GM18507 (cell line): ENCODE measurements at places on chromosomes 16 and 17.

DNA sequence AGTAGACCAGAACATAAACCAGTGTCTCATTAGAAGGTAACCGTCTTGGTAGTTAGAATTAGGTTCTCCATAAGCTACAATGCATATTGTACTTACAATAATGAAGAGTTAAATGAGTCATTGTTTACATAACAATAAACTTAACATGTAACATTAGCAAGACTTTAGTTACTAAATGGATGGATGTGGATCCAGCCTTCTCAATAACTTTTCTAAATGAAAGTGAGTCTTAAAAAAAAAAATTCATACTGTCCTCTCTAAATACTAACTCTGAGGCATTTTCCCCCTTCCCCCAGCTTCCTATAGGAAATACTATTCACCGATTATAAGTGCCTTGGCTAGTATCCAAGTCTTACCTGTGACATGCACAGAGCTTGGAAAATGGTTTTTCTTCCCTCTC lies 155.3 kb downstream of the CYB561 start:
- DNase-seq: no peak

DNA sequence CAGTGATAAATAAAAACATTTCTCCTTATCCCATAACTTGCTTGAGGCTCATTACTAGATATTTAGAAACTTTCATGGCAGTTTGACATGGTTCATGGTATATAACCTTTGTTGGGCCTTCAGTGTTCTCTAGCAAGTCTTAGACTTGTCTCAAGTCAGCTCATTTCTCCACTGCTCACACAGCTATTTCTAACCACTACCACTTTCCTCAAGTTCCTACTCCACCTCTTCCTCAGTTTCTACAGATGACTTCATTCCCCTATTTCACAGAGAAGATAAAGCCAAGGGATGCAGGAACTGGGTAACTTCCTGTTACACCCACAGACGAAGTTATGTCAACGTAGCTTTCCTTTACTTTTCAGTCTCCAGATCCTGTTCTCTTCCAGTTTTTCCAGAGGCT lies 23.2 kb downstream of the NLK start:
- no peak for DNase-seq

- no peak for DNase-seq
These were observed 10.0 kb upstream of the ZFP3 start for GRCh38 chr17:5068236-5068635.

DNA sequence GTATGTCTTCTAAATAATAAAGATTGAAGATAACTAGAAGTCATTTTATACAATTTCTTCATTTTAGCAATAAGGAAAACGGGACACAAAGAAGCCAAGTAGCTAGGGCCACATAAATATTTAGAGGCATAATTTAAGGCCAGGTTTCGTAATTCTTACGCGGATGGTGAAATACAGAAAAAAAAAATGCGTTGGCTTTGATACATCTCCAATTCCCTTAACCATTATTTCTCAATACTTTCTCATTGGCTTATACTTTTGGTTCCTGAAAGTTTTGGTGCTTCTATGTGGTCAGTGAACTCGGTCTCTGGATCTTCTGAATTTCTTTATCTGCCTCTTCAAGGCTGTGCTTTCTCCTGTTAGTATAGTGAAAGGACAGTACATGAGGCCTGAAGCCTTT lies 888.1 kb downstream of the KCNJ2 start:
- no peak for DNase-seq

- DNase-seq: no peak
These were observed at the start of gene WNT9B for GRCh38 chr17:46851029-46851741. WNT9B (plus strand) TSS chr17:46851583; CDS start chr17:46851639, 56 bp downstream.

DNA sequence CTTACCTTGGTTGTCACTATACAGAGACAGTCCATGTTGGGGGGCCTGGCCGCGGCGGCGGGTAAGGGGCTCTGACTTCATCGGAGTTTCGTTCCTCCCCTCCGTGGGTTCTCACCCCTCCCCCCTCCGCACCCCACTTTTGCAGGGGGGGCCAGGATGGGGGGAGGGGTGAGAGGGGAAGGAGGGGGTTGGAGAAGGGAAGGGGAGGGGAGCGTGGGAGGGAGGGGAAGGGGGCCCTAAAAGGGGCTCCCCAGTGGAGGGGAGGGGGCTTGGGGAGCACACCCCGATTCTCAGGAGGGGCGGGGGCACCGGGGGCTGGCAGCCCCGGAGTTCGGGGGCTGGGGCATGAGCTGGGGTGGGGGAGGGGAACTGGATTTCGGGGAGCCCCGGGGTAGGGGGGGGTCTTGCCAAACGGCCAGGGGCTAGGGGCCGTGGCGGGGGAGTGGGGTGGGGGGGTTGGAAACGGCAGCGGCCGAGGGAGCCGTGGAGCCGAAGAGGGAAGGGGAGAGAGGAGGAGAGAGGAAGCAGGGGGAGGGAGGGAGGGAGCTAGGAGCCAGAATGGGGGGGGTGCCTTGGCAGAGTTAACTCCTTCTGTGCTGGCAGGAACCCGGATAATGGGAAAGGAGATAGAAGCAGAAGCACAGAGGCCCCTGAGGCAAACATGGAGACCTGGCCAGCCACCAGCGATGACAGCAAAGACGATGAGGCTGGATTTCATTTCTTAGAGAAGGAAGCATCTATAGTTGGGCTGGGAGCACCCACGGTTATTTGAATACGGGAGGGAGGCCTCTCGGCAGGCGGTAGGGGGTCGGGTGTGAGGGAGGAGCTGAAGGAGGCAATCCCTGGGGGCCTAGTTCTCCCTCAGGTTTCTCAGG lies 2.3 kb downstream of the DLG4 start:
- DNase-seq: no peak

GRCh38 chr17:2690165-2691068 lies 21.1 kb downstream of the CLUH start:
- DNase-seq: no peak

GRCh38 chr16:66701026-66701425 lies 4.5 kb upstream of the CMTM4 start:
- DNase-seq: no peak

DNA sequence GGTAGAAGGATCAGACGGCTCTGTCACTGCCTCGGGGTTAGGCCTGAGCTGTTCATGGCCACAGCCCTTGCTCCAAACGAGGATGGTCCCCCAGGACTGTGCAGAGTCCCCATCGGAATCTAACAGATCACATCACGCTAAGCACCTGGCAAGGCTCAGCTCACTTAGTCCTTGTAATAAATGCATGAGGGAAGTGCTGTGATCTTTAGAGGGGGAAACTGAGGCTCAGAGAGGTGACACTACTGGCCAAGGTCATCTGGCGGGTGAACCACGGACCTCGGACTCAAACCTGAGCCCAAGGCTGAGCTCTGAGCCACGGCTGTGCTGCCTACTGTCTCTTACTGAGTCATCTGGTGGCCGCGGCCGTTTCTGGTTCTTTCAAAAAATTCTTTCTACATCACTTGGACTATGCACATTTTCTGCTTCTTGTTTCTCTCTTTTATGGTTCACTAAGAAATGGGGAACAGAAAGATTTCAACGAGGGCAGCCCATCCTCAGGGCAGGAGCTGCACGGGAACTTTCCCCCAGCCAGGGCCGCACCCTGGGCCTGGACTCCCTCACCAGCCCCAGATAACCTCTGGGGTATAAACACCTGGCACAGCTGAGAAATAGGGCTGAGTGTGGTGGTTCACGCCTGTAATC lies 55.6 kb downstream of the COTL1 start:
- DNase-seq: no peak

DNA sequence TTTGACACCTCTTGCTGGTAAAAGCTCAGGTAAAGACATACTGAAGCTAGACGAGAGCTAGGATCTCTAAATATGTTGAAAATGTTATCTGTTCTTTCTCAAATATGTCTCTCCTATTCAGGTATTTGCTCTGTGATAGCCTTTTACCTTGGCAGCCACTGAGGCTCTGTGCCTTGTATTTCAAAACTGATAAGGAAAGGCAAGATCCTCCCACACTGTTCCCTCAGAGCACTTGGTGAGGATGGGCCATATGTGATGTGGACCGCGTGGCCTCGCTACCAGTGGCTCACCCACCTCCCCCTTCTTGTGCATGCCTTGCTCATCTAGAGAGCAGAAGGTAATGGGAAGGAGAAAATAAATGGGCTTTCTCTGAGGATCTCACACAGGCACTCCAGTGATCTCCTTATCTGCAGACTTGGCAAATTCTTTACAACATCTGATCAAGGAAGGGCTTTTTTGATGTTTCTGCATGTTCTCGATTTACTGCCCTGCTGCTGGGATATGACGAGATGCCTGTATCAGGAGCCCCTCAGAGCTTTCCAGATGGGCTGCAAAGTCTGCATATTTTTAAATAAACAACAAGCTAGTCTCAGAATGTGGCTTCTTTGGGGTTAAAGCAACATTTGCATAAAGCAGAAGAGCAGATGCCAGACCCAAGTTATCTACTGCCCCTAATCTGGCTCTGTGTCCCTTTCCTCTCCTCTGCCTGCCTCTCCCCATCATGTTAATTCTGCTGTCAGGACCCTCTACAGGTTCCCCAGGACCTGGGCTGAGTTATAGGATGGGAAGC lies 16.9 kb downstream of the HOXB1 start:
- no peak for DNase-seq

- no peak for DNase-seq
These were observed 504 bp upstream of the COPRS start for GRCh38 chr17:31859487-31860008.

GRCh38 chr16:3968551-3968950 lies 88.0 kb upstream of the CREBBP start:
- no peak for DNase-seq

- no peak for DNase-seq
These were observed 335.3 kb downstream of the SOX9 start for GRCh38 chr17:72456075-72456474.

- no peak for DNase-seq
These were observed 724.8 kb downstream of the CDH11 start for GRCh38 chr16:64397042-64397441.

- no peak for DNase-seq
These were observed 12.1 kb upstream of the USP36 start for GRCh38 chr17:78852709-78853121.
